GM12891 (cell line): ENCODE measurements at places on chromosomes 5 and 9.

DNA sequence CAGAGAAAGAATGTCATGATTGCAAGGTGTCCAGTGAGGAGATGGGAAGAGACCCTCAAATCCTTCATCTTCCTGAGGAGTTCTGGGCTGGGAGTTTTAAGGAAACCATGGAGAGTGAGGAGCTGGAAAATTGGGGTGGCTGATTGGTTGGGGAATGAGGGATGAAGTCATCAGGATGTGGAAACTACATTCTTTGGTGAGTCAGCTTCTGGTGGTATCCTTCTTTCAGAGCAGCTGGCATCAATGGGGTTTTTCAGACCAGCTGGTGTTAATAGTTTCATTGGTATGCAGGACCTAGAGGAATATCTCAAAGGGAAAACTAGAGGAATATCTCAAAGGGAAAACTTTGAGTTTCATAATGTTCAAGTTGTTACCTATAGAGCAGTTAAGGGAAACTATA is 45.2 kb downstream of the RNF180 start:
- DNase-seq, result no peak

DNA sequence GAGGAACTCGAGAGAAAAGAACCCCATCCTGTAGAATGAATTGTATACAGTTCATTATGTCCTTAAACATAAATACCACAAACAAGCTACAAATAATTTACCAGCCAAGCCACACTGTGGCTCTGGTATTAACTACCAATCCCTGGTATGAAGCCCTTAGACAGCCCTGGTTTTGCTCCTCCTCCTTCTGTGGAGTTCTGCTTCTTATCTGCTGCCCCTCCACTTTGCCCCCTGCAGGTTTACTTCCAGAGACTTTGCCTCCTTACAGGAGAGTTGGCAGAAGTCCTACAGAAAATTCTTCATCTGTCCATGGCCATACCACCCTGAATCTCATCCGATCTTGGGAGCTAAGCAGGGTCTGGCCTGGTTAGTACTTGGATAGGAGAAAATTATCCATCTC is 219.8 kb downstream of the ACTL7B start:
- no peak for DNase-seq

GRCh38 chr9:8879284-8879683 is 1079.7 kb upstream of the DMAC1 start:
- no peak for DNase-seq

DNA sequence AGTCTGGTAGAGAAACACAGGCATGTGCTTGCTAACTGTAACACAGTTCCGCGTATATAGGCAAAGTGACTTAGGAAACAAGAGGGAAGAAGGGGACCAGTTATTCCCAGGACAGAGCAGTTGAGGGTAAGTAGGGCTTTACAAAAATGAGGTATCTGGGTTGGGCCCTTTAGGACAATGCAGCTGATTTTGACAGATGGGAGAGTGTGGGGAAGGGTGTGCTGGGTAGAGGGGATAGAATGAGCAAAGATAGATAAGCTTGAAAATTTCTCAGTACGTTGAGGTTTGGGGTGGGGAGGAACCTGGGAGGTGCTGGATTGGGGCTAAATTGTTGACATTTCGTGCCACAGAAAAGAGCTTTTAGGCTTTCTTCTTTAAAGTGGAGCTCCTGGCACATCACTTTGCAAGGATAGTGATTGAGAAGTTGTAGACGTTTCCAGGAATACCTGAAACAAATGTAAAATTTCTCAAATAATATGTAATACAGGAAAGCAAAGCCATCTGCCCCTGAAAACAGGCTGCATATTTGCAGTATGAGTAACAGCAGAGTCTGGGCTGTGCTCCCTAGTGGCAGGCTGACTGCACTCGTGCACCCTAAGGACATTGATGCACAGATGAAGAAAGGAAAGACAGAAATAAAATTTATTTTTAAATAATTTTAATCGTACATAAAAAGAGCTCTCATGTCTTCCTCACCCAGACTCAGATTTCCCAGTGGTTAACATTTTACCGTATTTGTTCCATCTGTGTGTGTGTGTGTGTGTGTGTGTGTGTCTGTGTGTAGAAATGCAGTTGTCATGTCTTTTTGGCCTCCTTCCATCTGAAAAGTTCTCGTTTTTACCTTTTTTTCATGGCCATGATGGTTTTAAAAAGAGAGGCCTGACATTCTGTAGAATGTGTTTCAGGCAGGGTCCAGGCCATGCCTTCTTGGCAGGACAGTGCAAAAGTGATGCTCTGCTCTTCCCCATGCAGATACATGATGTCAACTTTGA is 144.9 kb upstream of the DMRT1 start:
- DNase-seq, result no peak

GRCh38 chr9:121816449-121816817 is 165.0 kb downstream of the DAB2IP start:
- DNase-seq, result no peak

GRCh38 chr9:96305171-96305570 is 3.2 kb upstream of the HSD17B3 start:
- DNase-seq, result no peak

- DNase-seq, result no peak
These were observed 86.1 kb downstream of the ARL15 start for GRCh38 chr5:54224103-54224826.

- no peak for DNase-seq
These were observed 45.6 kb downstream of the NKD2 start for GRCh38 chr5:1054018-1054798.

GRCh38 chr9:83199832-83200231 is 136.9 kb upstream of the RASEF start:
- no peak for DNase-seq

- DNase-seq, result no peak
These were observed 299.8 kb downstream of the TLE1 start for GRCh38 chr9:81389569-81389993.

DNA sequence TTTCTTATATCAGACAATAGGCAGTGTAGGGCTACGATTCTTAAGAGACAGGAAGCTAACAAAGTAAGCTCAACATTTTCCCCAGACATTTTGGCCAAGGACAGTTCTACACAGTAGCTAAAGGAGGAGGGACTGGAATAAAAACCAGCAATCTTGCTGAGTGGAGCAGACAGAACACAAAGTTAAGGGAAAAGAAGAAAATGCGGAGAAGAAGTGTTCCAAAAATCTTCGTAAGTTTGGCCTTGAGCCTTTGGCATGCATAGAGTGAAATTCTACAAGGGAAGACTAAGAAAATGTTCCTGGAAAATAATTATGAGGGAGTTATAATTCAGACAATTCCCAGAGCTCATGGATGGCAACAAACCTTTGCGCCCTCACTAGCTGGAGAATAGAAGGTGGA is 748.0 kb upstream of the CTNND2 start:
- DNase-seq, result no peak

GRCh38 chr9:119166096-119166495 is 203.1 kb downstream of the BRINP1 start:
- DNase-seq, result no peak

GRCh38 chr5:141841378-141842180 is 36.6 kb downstream of the PCDH1 start:
- no peak for DNase-seq

DNA sequence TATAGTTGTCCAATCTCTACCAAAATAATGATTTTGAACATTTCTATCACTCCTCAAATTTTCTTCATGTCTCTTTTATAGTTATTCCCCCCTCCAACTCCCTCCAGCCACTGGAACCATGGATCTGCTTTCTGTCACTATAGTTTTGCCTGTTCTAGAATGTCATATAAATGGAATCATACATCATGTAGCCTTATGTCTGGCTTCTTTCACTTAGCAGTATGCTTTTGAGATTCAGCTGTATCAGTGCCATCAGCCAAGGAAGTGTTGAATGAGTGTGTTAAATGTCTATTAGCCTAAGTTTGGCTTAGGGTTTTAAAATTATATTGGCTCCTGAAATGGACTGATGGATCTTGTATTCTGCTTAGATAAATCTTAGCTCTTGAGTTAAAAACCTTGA is 36.0 kb downstream of the UBE2D2 start:
- DNase-seq, result no peak

DNA sequence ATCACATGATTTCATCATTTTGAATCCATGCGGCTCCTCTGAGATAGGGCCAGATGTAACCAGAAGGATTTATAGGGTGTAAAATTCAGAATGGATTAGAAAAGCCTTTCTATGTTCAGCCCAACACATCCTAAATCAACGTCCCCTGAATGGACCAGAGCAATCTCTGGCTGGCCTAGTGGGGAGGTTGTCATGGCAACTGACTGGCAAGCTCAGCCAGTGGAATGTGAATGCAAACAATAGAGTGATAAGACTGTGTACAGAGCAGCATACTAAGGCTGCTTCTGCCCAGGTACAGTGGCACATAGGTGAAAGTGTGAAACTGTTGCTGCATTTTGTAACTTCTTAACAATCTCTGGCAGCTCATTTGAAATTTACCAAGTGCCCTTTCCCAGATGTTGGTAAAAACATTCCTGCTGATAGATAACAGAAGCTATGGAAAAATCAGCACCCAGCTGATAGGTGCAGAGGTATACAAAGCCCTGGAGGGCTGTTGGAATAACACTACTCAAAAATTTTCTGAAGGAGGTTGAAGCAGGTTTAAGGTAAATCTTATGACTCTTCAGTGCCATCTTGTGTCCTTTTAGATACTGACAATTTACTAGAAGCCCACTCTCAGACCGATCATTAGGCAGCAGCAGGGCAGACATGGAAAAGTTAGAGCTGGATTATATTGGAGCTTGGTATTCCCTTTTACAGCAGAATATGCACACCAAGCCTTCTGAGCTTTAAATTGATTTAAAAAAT is 267.2 kb downstream of the RAB3C start:
- DNase-seq, result peak; percentile 6

DNA sequence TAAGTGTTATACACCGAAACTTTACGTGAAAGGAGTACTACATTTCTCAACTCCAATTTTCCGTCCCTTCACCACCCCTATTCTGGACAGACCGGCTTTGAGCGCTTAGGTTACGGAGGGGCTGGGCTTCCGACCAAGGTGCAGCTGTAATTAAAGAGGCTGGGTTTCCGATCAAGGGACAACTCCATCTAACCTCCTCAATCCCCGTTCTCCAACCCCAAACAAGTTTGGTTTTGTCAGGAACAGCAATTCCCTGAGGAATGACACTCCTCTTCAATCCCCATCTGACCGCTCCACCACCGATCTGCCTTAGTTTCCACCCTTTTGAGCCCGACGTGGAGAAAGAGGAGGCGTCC is 577 bp downstream of the TUT7 start:
- no peak for DNase-seq

GRCh38 chr5:5695266-5695665 is 272.8 kb downstream of the ICE1 start:
- DNase-seq, result no peak

- peak; percentile 84 for DNase-seq
These were observed 52.4 kb downstream of the AHRR start for GRCh38 chr5:373710-374602.

DNA sequence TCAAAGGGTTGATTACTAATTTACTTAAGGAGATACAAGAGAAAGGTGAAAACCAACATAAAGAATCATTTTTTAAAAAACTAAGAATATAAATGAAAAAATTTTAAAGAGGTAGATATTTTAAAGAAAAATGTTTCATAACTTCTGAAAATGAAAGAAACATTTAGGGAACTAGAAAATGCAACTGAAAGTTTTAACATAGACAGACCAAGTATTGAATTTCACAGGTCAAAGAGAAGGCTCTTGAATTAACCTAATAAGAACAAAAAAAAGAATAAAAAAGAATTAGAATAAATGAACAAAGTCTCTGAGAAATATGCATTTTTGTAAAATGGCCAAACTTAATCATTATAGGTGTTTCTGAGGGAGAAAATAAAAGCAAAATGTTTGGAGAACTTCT is 16.1 kb upstream of the FAM174A start:
- DNase-seq, result no peak

GRCh38 chr5:159734366-159734765 is 181.9 kb upstream of the ADRA1B start:
- DNase-seq, result no peak

- no peak for DNase-seq
These were observed 13.3 kb downstream of the HACD4 start for GRCh38 chr9:21018177-21018576.

DNA sequence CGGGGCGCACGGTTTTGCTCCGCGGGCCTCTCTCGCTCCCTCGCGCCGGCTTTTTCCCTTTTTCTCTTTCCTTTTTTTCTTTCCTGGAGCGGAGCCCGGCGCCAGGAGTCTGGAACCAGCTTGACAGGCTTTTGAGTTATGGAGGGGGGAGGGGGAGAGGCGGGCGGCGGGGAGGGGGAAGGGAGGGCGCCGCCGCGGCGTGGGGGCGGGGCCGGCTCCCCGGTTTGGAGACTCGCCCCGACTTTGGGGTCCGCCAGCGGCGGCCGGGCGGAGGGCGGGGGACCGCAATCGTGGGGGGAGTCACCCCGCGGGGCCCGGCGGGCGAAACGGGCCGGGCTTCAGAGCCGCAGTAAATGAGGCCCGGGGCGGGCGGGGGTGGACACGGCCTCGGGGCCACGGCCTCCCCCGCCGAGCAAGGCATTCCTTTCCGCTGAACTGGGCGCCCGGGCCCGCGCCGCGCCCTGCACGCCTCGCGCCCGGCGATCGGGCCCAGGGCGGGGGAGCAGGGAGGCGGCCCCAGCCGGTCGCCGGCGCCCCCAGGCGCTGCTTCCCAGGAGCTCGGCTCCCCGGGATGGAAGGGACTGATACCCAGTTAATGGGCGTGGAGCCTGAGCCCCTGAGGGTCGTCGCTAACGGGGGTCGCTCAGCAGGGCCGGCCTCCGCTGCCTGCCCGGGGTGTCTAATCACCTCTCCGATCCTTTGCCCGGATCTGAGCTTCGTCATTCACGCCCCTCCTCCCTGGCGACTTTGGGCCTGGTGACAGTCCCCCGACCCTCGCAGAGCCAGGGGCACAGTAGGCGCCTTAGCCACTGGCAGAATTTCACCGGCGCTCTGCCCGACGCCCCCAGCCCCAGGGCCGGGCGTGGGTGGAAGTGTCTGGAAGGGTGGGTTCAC is 138.1 kb downstream of the C9orf50 start:
- no peak for DNase-seq

DNA sequence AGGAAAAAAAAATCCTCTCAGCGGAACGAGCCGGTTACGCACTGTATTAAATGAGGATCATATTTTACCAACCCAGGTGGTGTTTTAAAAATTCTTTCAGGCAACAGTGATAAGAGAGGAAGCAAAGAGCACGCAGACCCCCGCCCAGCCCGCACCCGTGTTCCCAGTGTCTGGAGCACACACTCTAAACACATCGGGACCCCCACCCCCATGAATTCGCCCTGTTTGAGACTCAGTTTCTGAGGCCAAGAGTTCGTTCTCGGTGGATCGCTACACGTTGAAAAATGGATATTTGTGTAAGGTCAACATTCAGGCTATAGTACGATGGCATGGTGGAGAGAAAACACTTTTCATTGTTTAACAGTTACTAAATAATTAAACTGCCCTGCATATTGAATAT is 196.3 kb downstream of the MEF2C start:
- no peak for DNase-seq
